ENCODE measurements at places on chromosomes 16 and 17.

DNA sequence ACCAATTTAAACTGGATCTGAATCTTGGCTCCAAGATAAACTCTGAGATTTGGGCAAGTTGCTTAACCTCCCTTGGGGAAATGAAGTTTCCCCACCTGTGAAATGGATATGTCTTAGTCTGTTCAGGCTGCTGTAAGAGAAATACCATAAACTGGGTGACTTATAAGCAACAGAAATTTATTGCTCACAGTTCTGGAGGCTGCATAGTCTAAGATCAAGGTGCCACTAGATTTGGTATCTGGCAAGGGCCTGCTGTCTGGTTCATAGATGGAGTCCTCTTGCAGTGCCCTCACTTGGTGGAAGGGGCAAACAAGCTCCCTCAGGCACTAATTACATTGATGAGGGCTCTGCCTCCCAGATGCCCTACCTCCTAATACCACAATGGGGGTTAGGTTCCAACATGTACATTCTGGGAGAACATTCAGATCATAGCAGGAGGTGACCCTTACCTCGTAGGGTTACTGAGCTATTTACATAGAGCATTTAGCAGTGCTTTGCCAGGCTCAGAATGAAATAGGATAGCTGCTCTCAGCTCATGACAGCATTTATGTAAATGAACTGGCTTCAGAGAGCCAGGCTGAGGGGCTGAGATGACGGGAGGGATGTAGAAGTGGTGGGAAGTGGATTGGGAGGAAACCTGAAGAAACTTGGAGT, 83.9 kb downstream of the SPECC1 start:
- no peak for DNase-seq

- DNase-seq = no peak
Measured at GRCh38 chr16:54589326-54589725, 302.7 kb upstream of the IRX3 start.

DNA sequence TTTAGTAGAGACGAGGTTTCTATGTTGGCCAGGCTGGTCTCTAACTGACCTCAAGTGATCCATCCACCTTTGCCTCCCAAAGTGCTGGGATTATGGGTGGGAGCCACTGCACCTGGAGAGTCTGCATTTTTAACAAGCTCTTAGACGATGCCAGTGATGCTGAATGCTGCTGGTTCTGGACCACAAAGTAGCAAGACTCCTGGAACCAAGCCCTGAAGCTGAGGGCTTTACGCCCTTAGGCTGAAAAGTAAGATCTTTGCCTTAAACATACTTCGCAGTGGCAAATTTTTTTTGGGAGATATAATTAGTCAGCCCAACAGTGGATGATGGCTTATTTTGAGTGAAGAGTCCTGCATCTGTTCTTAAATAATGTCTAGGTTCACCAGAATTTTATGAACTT, 14.0 kb downstream of the METTL9 start:
- no peak for DNase-seq

DNA sequence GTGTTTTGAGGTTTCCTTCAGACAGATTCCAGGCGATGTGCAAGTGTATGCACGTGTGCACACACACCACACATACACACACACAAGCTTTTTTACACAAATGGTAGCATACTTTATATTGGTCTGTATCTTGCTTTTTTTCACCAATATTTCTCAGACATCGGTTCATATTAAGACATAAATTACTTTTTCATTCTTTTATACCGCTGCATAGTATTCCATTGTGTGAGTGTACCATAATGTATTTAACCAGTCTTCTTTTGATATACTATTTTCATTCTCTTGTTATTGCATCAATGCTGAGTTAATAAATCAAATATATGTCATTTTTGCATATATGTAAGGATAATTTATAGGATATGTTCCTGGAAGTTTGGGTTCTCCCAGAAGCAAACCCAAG, 22.4 kb upstream of the ITGAX start:
- no peak for DNase-seq
